ENCODE measurements at places on chromosomes 2 and 18.

DNA sequence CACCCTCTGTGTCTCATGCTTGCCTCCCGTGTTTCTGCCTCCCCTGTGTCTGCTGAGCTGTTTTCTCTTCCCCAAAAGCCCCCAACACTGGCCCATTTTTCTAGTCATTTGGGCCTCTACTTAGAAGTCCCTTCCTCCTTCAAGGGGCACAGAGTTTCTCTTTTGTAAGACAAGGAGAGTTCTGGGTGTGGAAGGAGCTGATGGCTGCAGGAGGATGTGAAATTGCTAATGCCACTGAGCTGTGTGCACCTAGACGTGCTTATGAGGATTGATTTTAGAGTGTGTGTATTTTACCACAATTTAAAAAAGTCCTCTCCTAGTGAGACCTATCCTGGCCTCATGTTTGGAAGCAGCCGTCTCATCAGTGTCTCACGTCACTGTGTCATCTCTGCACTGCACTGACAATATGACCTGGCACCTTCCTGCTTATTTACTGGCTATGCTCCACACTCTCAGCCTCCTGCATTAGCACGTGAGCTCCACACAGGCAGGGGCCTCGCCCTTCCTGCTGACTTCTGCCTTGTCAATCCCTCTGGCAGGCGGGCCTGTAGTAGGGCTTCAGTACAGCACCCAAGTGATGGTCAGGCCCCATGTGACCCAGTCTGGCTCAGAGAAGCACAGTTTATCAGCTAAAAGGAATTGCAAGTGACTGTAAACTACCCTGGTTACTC lies 8.0 kb upstream of the MBP start:
- DNase-seq, result no peak

GRCh38 chr2:134762508-134762907 lies 43.7 kb upstream of the TMEM163 start:
- DNase-seq, result no peak

DNA sequence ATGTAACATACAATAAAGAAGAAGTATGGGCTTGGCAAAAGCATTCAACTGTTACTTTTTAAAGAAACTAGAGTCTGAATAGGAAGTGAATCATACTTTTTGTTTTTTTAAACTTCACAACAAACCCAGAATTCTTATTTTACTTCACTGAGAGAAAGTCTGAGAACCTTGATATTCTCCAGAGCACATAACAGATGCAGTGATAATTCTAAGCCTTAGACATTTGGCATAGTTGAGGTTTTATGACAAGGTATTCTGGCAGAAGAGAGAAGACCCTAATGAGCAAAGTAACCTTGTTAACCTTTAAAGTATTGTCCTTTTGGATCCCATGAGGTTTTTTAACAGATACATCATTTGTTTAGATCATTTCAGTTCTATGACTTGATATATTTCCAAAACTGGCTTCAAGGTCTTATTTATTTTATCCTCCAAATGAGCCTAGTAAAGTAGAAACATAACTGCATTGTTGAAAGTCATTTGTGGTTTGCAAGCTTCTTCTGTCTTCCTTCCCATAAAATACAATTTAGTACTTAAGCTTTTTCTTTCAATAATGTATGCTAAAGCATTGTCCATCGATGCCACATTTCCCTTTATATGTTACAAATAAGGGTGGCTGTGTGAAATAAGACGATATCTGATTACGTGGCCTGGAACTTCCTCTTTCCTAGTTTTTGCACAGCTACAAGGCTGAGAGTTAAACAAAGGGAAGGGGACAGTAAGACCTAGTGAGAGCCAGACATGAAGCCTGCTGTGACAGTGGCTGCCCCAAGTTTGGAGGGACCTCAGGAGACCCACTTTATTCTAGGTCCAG lies 86.1 kb upstream of the ITPRID2 start:
- DNase-seq, result no peak

GRCh38 chr18:49955263-49955662 lies 141.9 kb upstream of the ACAA2 start:
- no peak for DNase-seq

DNA sequence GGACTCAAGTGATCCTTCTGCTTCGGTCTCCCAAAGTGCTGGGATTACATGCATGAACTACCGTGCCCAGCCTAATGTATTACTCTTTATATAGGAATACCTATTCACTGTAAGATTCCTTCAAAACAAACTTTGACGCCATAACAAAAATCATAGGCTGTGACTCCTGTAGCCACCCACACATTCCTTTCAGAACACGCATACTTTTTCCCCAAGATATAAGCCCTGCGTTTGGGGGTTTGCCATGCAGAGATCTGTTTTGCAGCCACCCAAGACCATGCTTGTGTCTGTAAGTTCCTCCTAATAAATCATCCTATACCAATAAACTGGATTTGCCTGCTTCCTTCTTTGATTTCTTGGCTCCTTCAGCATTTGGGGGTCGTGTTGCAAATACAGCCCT lies 46.0 kb upstream of the STON1 start:
- DNase-seq, result no peak

GRCh38 chr2:85887566-85888019 lies 1.2 kb downstream of the ST3GAL5 start:
- no peak for DNase-seq

GRCh38 chr2:86412007-86412406 lies 29.2 kb upstream of the KDM3A start:
- no peak for DNase-seq

GRCh38 chr2:152097801-152098495 lies 896 bp downstream of the CACNB4 start:
- DNase-seq, result no peak

- DNase-seq, result no peak
Observed at GRCh38 chr2:128347701-128348539, 29.3 kb upstream of the HS6ST1 start.

- DNase-seq, result peak; percentile 54
Observed at GRCh38 chr18:49019446-49020045, 68.8 kb upstream of the SMAD7 start.

GRCh38 chr2:81658227-81658626 lies 1353.7 kb upstream of the LRRTM1 start:
- no peak for DNase-seq
